Lung microvascular endothelial cell (primary cell): ENCODE measurements at places on chromosomes 2 and 18. TPM values are rescaled to one million over a fixed set of nuclear protein-coding genes. Genes with fewer than 3 reads are reported as not detected.

GRCh38 chr2:15634846-15635490 lies 43.3 kb downstream of the DDX1 start:
- peak; percentile 90 for DNase-seq

Gene IL1A
- total RNA-seq, result under 0.01 TPM in 1 of 2 replicates, not detected in the other

DNA sequence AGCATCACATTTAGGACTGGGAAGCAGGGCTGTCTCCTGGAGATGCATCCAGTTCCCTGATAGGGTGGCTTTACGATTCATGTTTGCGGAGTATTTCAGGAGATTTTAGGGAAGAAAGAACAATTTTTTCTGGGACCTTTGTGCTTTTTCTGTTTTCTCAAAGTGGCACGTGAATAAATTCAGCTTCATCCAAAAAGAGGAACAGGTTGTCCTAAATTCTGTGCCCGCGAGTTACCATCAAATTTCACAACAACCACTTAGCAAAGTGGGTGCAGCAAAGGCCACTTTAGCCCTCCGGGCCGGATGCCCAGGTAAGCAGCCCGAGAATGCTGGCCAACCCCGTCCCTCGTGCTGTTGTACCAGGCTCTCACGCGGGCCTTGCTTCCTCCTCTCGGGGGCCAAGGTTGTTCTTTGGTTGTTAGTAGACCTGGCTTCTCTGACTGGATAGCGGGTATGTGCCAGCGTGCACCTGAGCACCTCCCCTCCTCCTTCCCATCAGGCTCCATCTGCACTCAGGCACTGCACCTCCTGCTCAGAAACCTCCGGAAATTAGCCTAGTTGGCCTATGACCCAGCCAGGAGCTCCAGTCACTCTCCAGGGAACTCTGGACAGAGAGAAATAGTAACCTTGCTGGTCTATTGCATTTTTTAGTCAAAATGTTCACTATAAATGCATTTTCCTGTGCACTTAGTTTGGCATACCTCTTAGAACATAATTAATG lies 83.0 kb downstream of the CMPK2 start:
- DNase-seq, result no peak

Gene PSMD1
- total RNA-seq, result 103 and 115 TPM in 2 replicates

- no peak for DNase-seq
These were observed 14.6 kb downstream of the ITGB1BP1 start for GRCh38 chr2:9408641-9409151.

- peak; percentile 34 for DNase-seq
These were observed 776 bp downstream of the EMILIN2 start for GRCh38 chr18:2847317-2848246.

Gene ASPRV1
- under 0.01 TPM in 2 replicates for total RNA-seq

GRCh38 chr2:108615480-108616090 lies 81.3 kb downstream of the LIMS1 start:
- DNase-seq, result peak; percentile 23

Gene NPPC
- total RNA-seq, result 0.20 TPM in 1 of 2 replicates, not detected in the other

- no peak for DNase-seq
These were observed 71.3 kb upstream of the ACVR2A start for GRCh38 chr2:147773479-147773878.

Gene OR6B2
- not detected in 2 replicates for total RNA-seq

Gene MC4R
- total RNA-seq, result not detected in 2 replicates

DNA sequence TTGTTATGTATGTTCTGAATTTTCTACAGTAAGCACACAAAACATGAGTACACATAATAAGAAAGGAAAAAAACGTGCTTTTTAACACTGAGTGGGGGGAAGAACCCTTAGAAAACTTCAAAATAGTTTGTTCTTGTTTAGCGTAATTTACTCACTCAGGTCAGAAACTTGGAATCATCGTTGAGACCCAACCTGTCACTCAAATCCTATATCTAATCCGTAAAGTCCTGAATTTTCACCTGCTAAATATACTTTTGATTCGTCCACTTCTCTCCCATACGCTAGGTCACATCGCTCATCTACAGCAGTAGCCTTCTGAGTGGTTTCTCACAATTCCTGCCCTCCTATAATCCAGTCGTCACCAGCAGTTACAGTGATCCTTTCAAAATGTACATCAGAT lies 767 bp downstream of the TPRKB start:
- DNase-seq, result no peak

DNA sequence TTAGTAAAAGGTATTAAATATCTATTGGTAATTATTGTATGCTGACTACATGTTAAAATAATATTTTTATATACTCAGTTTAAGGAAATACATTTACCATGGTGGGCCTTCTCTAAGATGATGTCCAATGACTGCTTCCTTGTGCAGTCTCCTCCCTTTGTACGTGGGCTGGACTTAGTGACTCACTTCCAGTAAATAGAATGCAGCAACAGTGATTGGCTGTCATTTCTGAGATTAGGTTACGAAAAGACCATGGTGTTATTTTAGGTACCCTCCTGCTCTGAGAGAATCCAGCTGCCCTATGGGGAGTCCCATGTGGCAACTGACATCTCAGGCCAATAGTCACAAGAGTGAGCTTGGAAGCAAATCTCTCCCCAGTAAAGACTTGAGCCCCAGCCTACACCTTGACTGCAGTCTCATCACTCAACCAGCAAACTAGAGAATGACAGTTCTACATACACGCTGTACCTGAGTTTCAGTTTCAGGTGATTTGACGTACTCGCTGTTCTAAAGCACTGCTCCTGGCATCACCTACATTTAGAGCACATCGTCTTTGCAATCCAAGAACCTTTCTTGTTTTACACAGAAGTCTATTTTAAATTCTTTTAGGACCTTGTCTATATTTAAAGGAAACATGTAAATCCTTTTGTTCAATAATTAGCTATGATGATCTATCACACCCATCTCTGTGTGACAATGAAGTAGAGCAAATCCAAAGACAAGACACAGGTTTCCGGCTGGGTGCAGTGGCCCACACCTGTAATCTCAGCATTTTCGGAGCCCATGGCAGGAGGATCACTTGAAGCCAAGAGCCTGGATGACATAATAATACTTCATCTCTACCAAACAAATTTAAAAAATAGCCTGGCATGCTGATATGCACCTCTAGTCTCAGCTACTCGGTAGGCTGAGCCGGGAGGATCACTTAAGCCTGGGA lies 87.2 kb downstream of the COBLL1 start:
- DNase-seq, result no peak

Gene IL1RN
- not detected in 2 replicates for total RNA-seq

GRCh38 chr18:77013811-77014521 lies 118.6 kb downstream of the MBP start:
- no peak for DNase-seq

Gene CRYBA2
- total RNA-seq, result not detected in 2 replicates

Gene TEX44
- total RNA-seq, result not detected in 2 replicates

Gene PSMA8
- not detected in 2 replicates for total RNA-seq

- peak; percentile 78 for DNase-seq
These were observed 85.3 kb downstream of the TRAPPC8 start for GRCh38 chr18:31857526-31858106.

- no peak for DNase-seq
These were observed 3.1 kb upstream of the INPP5D start for GRCh38 chr2:233056961-233057605.

DNA sequence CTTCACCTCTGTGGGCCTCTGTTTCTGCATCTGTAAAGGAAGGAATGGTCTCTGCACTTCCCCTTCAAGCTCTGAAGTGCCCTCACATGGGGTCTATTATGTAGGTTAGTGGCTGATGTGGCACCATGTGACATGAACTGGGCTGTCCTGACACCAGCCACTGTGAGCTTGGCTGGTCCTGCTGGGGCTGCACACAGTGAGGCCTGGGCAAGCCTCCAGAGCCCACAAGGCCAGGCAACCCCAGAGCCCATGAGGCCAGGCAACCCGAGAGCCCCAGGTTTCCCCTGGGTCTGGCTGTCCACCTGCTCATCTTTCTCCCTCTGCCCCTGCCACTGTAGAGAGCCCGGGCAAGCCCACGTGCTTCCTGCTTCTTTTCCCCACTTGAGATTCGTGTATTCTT lies 150.1 kb upstream of the SMAD2 start:
- DNase-seq, result no peak

DNA sequence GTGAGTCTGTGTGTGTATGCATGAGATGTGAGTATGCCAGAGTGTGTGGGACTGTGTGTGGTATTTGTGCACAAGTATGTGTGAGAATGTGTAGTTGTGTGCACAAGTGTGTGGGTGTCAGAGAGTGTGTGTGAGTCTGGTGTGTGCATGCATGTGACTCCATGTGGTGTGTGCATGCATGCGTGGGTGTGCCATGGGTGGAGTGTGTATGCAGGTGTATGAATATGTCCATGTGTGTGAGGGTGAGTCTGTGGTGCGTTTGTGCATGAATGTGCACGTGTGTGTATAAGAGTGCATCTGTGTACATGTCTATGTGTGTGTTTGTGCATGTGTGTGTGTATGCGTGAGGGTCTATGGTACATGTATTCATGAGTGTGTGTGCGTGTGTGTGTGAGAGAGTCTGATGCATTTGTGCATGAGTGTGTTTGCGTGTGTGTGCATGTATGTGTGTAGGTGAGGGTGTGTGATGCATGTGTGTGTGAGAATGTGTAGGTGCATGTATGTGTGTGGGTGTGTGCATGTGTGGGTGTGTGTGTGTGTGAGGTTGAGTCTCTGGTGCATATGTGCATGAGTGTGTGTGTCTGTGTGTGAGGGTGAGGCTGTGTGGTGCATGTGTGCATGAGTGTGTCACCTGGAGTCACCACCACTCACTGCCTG lies 226.8 kb downstream of the LDLRAD4 start:
- no peak for DNase-seq

Gene LOXHD1
- not detected in 2 replicates for total RNA-seq
